Activated T-helper 17 cell treated with anti-CD3 and anti-CD28 coated beads, Interleukin-2, amount 50 U/mL, for 72 hours (primary cell): ENCODE measurements at places on chromosomes 2 and 18. TPM values are rescaled to one million over a fixed set of nuclear protein-coding genes. Genes with fewer than 3 reads are reported as not detected.

Gene CCDC141
- total RNA-seq, result 1.9 TPM

Gene RAX
- not detected for total RNA-seq

- no peak for ATAC-seq
Observed at GRCh38 chr2:64196963-64197362, 52.7 kb upstream of the PELI1 start.

DNA sequence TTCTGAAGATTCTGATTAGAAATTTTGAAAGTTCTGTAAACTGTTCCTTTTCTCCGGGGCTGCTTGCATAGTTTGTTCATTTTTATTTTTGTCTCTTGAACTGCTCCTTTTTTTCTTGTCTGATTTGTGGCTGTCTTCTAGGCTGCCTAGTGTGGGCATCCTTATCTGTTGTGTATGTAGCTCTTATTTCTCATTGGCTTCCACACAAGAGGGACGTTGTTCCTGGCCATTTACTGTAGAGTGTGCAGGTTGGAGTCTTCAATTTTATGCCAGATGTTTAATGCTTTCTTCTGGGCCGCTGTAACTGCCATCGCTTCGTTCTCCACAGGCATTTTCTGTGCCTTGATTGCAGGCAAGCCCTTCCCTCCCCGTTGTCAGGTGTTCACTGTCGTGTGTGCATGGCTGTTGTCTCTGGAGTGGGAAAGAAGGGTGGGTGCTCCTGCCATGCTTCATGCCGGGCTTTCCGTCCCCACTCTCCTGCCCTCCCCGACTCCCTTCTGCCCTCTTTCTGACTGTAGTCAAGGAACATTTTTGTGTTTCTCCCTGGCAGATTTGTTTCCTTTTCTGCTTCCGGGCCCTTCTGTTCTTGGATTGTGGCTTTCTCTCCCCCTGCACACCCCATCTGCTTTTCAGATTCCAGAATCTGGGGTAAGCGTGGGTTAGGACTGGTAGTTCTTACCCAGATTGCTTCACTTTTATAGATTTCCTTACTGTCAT is 15.5 kb downstream of the CEP192 start:
- ATAC-seq, result no peak

- ATAC-seq, result no peak
Observed at GRCh38 chr2:37782155-37782673, 110.8 kb upstream of the CDC42EP3 start.

GRCh38 chr2:240431271-240431660 is 4.2 kb upstream of the GPC1 start:
- ATAC-seq, result no peak
